ENCODE measurements at places on chromosomes 16 and 17.
A peak's percentile ranks its signal among the peaks of the same experiment; 100 is the strongest.

- H3K27ac ChIP-seq: no peak overlapping the region
- no peaks in the 10 kb centered on the region for H3K27me3 ChIP-seq
- no peak overlapping the region for H3K4me3 ChIP-seq
- peaks cover 12% of the 10 kb centered on the region for H3K4me1 ChIP-seq
- peak; percentile 36 for DNase-seq
Observed at GRCh38 chr16:31083981-31084380, 4.8 kb downstream of the PRSS53 start.

DNA sequence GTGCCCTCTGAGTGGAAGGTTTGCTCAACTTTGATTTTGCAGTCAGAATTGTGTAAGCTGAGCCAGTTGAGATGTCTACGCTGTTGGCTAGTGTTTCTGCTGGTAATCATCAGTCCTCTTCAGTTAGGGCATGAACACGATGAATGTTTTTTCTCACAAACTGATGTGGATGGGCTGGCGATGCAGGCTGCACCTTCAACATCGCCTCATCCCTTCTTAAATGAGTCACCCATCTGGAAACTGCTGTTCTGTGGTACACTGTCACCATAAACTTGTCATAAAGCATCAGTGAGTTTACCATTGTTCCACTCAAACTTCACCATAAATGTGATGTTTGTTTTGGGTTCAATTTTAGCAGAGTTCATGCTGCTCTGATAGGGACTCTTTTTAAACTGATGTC, 8.4 kb downstream of the C16orf95 start:
- DNase-seq: no peak
- H3K27me3 ChIP-seq: no peaks in the 10 kb centered on the region
- no peak overlapping the region for H3K27ac ChIP-seq
- no peaks in the 10 kb centered on the region for H3K36me3 ChIP-seq
- H3K4me1 ChIP-seq: no peaks in the 10 kb centered on the region

DNA sequence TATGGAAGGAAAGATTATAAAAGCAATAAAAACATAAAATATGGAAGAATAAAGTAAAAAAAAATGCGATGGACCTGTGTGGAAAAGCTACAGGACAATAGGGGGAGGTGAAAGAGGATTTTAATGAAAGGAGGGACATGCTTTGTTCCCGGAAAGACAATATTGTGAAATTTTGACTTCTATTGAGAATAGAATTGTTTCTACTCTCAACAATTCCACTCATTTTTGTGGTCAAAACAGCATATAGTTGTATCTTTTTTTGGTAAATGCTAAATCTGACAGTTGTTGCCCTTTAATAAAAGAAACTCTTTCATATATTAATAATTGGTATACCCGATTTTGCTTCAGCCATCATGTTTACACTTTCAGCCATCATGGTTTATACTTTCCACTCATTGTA, 22.9 kb upstream of the APPBP2 start:
- no peak for DNase-seq
- no peaks in the 10 kb centered on the region for H3K36me3 ChIP-seq
- H3K27me3 ChIP-seq: no peaks in the 10 kb centered on the region

DNA sequence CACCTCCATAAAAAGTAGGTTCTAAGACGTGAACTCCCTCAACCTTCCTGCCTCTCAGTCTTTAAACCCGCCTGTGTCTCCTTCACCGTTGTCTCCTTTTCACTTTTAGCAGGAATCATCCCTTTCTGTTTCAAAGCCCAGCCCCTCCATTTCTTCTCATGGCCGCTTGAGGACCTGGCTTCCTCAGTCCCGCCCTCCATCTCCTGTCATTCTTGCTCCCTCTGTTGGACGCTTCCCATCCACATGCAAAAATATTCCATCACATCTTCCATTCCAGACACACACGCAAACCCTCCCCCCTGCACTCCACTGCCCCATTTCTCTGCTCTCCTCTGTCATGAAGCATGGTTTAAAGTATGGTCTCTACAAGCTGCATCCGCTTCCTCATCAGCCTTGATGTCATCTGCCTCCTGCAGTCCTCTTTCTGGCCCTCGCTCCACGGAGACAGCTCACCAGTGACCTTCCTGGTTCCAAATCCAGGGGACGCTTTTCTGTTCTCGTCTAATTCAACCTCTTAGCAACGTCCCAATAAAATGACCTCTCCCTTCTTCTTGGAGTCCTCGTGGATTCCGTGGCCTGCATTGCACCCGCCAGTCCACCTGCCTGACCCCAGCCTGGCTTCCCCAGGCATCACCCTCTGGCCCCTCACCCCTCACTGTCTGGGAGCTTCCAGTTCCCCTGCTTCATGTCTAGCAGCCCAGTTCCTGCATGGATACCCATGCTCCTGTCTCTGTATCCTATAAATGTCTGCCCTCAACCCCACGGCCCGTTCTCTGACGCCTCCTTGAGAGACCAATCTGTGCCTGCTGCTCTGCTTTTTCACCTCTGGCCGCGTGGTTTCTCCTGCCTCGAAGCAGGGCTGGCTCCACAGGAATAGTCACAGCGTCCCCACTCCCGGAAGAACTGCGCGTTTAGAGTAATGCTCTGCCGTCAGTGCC, 26.2 kb downstream of the ANKRD40 start:
- DNase-seq: no peak
- H3K4me3 ChIP-seq: no peak overlapping the region

DNA sequence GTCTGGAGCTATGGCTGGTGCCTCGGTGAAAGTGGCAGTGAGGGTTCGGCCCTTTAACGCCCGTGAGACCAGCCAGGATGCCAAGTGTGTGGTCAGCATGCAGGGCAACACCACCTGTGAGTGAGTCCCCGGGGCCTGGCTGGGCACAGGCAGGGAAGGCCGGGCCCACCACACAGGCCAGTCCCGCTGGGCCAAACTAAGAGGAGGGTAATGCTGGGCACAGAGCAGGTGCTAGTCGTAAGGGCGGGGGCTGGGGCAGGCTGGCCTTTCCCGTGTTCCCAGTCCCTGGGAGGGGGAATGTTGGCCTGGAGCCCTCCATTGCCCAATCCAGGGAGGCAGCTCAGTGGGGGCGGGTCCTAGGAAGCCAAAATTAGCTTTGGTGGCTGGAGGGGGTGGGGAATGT, 2.5 kb downstream of the KIF1C start:
- peaks cover 7% of the 10 kb centered on the region for H3K36me3 ChIP-seq
- no peak overlapping the region for H3K4me3 ChIP-seq
- no peak for DNase-seq
- no peak overlapping the region for H3K27ac ChIP-seq
- peaks cover 18% of the 10 kb centered on the region for H3K4me1 ChIP-seq

- peaks cover 50% of the 10 kb centered on the region for H3K4me1 ChIP-seq
- peak overlapping the region; percentile 65 for H3K4me3 ChIP-seq
- peaks cover 18% of the 10 kb centered on the region for H3K36me3 ChIP-seq
- DNase-seq: peak; percentile 94
- H3K27ac ChIP-seq: peak overlapping the region; percentile 99
Observed at GRCh38 chr16:47492428-47493377, 31.6 kb downstream of the PHKB start.

DNA sequence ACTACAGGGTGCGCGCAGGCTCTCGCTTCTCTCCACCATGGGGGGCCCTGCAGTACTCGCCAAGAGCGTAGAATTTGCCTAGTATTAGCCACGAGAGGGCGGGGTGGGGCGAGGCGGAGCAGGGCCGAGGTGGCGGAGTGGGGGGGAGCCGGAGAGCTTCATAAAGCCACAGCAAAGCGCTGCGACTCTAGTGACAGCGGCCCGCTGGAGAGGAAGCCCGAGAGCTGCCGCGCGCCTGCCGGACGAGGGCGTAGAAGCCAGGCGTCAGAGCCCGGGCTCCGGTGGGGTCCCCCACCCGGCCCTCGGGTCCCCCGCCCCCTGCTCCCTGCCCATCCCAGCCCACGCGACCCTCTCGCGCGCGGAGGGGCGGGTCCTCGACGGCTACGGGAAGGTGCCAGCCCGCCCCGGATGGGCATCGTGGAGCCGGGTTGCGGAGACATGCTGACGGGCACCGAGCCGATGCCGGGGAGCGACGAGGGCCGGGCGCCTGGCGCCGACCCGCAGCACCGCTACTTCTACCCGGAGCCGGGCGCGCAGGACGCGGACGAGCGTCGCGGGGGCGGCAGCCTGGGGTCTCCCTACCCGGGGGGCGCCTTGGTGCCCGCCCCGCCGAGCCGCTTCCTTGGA, at the start of gene TBX21:
Gene TBX21 (plus strand): TSS at position 190 of the 627 bp plus-strand sequence. CDS start 219 bp downstream, at position 409.
- H3K36me3 ChIP-seq: no peaks in the 10 kb centered on the region
- peak; percentile 90 for DNase-seq
- peaks cover 22% of the 10 kb centered on the region for H3K4me1 ChIP-seq
- no peak within 1 kb of the TSS for H3K27ac ChIP-seq

- H3K27me3 ChIP-seq: no peaks in the 10 kb centered on the region
- H3K4me3 ChIP-seq: peak within 1 kb of the TSS; percentile 69
- peaks cover 5% of the 10 kb centered on the region for H3K36me3 ChIP-seq
- DNase-seq: peak; percentile 87
- H3K4me1 ChIP-seq: peaks cover 36% of the 10 kb centered on the region
Observed at GRCh38 chr16:4371357-4372000, at the start of gene VASN. VASN (plus strand) TSS chr16:4371848; CDS start chr16:4380878, 9,030 bp downstream.

GRCh38 chr16:529012-529575, 1.6 kb downstream of the CAPN15 start:
- DNase-seq: peak; percentile 57
- H3K4me3 ChIP-seq: peak overlapping the region; percentile 91
- H3K27me3 ChIP-seq: no peaks in the 10 kb centered on the region
- peak overlapping the region; percentile 57 for H3K27ac ChIP-seq
- H3K4me1 ChIP-seq: peaks cover 25% of the 10 kb centered on the region

DNA sequence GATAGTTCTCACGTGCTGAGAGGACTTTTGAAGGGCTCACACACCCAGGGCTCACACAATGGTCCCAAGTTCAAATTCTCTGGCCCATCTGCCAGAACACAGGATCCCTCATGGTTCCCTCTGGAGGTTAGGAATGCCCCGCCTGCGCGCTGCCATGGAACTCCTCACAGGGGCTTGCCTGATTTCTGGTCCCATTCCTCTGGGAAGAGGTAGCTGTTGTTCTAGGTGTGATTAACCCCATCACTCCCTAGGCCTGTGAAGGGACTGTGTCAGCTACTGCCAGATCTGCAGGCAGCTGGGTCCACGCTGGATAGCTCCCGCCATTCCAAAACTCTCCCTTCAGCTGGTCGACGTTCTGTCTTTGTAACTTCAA, 2.3 kb upstream of the ARMC5 start:
- no peaks in the 10 kb centered on the region for H3K36me3 ChIP-seq
- H3K4me1 ChIP-seq: peaks cover 23% of the 10 kb centered on the region
- no peak for DNase-seq
- no peaks in the 10 kb centered on the region for H3K27me3 ChIP-seq
- H3K27ac ChIP-seq: no peak overlapping the region
- H3K4me3 ChIP-seq: no peak overlapping the region

- H3K4me3 ChIP-seq: no peak overlapping the region
- H3K27ac ChIP-seq: no peak overlapping the region
- H3K27me3 ChIP-seq: no peaks in the 10 kb centered on the region
- H3K4me1 ChIP-seq: no peaks in the 10 kb centered on the region
- H3K36me3 ChIP-seq: peaks cover 5% of the 10 kb centered on the region
- DNase-seq: no peak
Observed at GRCh38 chr16:22313876-22314470, 16.8 kb downstream of the POLR3E start.

DNA sequence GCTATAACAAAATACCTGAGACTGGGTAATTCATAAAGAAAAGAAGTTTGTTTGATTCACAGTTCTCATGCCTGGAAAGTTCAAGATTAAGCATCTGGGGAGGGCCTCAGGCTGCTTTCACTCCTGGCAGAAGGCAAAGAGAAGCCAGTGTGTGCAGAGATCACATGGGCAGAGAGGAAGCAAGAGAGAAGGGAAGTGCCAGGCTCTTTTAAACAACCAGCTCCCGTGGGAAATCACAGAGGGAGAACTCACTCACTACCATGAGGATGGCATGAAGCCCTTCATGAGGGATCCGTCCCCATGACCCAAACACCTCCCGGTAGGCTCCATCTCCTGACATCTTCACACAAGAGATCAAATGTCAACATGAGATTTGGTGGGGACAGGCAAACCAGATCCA, 501.6 kb downstream of the MAF start:
- no peak overlapping the region for H3K27ac ChIP-seq
- H3K4me1 ChIP-seq: no peaks in the 10 kb centered on the region
- no peaks in the 10 kb centered on the region for H3K36me3 ChIP-seq
- no peak for DNase-seq
- no peak overlapping the region for H3K4me3 ChIP-seq

- peak overlapping the region; percentile 1 for H3K4me3 ChIP-seq
- peak; percentile 77 for DNase-seq
- peaks cover 13% of the 10 kb centered on the region for H3K4me1 ChIP-seq
Observed at GRCh38 chr17:19317359-19318095, 45.0 kb downstream of the B9D1 start.

- peaks cover 5% of the 10 kb centered on the region for H3K4me1 ChIP-seq
- peaks cover 14% of the 10 kb centered on the region for H3K36me3 ChIP-seq
- H3K4me3 ChIP-seq: no peak overlapping the region
Observed at GRCh38 chr17:78107976-78108725, 20.4 kb downstream of the TMC6 start.

- H3K27ac ChIP-seq: no peak overlapping the region
- peaks cover 87% of the 10 kb centered on the region for H3K36me3 ChIP-seq
- H3K4me1 ChIP-seq: peaks cover 49% of the 10 kb centered on the region
Observed at GRCh38 chr17:57262557-57262956, 6.2 kb downstream of the MSI2 start.
